Stimulated activated CD4-positive, alpha-beta T cell treated with anti-CD3 and anti-CD28 coated beads, Interleukin-4, amount 100 ng/mL, for 48 hours (primary cell): ENCODE measurements at places on chromosomes 7 and 10.

- DNase-seq, result no peak
Observed at GRCh38 chr7:39069031-39069430, 91.3 kb downstream of the POU6F2 start.

DNA sequence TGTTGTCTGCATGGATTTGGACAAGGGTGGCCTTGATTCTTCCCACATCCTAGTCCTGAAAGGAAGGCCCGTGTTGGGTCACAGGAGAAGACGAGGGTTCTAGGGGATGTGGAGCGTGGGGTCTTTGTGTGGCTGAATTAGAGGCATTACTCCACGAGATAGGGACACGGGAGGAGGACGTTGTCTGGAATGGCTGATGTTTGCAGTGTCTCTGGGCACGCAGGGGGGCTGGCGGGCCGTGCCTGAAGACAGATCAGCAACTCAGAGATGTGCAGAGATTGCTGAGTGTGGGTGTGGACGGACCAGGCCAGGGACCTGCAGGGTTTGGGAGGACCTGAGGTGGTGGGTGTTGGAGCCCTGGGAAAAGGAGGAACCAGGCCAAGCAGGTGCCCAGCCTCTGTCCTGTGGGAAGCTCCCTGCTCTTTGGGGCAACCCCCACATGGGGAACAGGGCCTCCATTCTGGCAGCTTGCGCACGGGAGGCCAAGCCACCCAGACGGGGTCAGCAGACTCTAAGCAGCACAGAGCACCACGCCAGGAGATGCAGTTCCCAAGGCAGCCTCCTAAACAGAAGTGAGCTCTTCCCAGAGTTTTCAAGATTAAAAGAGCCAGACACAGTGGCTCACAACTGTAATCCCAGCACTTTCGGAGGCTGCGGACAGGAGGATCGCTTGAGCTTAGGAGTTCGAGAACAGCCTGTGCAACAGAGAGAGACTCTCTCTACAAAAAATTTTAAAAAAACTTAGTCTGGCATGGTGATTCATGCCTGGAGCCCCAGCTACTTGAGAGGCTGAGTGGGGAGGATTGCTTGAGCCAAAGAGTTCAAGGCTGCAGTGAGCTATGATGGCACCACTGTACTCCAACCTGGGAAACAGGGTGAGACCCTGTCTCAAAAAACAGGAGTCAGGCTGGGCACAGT lies 71.0 kb upstream of the GTF2I start:
- no peak for DNase-seq

DNA sequence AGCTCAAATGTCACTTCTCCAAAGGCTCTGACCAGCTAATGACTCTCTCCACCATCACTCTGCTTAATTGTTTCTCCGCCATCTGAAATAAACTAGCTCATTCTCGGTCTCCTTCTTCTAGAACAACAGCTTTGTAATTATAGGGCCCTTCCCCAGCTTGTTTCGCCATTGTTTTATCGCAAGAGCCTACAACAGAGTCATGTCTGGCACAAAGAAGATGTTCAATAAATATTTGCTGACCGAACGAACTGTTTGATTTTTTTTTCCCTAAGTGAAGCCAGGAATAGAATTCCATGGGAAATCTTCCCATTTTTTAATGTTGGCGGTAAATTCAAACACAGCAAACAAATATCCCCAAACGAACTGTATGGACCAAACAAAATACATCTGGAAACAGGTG lies 63.8 kb upstream of the NMT2 start:
- DNase-seq, result no peak

DNA sequence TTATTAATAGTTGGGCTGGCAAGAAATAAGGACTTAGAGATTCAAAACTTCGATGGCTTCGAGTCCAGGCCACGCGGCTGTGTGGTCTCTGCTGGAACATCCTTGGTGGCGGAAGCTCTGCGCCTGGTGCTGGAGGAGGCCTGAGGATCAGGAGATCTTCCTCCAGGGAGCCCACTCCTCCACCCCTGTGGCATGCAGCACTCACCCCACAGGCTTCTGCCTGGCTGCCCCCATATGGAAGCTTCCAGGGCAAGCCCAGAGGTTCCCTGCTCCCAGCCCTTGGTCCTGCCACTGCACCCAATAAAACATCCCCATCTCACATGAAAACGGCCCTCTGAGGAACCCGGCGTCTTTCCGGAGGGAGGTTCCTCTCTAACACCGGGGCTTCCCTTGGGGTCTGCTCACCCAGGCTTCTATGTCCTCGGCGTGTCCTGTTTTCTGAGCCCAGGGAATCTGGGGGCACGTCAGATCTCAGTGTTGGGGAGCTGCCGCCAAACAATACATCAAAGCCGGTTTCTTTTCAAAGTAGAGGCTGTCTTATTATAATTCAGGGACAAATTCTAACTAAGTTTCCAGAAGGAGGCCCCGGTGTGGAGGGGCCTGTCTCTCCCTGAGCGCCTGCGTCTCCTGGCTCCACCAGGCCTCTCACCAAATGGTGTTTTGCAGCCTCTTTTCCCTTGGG lies 32.4 kb downstream of the CALML3 start:
- DNase-seq, result no peak

DNA sequence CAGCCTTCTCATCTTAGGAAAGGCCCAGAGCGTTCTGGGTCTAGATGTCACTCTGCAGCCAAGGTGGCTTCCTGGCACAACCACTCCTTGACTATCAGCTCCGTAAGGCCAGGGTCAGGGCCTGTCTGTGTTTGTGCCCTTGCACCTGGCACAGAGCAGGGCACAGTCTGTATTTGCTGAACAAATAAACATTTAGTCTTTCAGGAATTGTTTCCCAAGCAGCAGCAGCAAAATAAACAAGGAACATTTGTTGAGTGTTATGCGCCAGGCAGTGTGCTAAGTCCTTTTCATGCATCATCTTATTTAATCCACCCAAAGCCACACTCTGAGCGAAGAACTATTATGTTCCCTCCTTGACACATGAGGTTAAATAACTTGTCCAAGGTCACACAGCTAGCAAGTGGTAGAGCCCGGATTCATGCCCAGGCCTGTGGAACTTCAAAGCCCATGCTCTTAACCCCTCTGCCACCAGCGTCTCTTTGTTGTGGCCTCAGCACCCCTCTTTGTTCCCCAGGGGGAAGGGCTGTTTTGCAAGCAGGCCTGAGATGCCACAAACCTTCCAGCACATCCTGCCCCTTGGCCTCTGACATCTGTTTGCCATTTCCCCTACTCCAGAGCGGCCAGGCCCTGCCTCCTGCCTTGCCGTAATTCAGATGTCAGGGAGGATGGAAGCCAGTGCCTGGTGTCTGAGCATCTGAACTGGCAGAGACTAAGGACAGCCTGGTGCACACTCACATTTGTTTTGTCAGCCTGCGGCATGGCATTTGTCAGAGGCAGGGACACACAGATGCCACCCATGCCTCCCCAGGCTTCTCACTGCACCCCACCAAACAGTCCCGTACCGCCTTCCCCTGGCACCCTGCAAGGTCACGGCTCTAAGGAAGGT lies 325.8 kb upstream of the ZMIZ1 start:
- no peak for DNase-seq

DNA sequence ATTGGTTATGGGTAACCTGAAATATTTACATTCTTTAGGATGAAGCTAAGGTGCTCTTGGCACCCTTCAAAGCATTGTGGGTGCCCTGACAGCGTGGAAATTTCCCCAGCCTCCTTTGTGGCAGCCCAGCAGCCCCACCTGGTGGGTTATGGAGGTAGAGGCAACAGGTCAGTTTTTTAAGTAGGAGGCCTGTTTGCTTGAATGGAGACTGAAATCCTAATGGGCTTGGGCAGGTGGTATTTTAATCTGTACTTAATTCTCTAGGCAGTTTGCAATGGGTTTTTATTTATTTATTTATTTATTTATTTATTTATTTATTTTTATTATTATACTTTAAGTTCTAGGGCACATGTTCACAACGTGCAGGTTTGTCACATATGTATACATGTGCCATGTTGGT lies 139.4 kb downstream of the EPC1 start:
- peak; percentile 50 for DNase-seq

DNA sequence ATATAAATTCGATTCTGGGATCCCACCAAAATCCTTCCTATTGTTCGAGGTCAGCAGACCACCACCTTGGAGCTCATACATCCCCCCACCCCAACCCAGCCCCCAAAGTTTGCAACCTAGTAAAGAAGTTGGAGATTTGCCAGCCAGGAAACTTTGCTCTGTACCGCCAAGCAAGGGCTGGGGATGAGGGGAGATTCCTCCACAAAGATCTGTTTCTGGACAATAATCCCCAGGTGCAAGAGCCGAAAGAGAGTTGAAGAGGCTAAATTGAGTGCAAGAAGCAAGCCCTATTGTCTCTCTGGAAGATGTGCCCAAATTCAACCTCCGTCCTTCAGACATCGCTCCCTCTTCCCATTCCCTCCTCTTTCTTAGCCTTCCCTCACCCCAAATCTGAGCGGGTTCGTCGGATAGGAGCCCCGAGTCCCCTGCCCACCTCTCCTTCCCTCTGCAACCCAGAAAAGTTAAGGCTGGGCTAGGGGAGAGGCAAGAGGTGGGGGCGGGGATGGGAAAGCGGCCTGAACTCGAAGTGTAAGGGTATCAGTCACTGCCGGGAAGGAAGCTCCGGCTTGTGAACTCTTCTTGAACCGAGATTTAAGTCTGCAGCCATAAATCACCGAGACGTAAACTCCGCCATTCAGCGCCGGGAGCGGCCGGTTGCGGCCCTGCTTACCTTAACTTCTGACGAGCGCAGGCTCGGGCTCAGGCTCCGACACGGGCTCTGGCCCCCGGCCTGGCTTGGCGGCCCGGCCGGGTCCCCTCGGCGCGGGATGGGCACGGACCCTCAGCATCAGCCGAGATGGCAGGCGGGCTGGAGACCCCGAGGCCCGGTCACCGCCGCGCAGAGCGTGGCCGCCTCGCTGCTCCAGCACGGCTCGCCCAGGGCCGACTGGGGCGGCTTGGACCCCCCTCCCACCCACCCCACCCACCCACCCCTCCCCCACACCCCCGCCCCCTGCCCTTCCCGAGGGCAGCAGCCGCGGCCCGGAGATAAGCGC lies 10.8 kb upstream of the HOXA2 start:
- DNase-seq, result no peak

- DNase-seq, result no peak
Observed at GRCh38 chr10:90302758-90303481, 554.9 kb downstream of the HTR7 start.

- DNase-seq, result peak; percentile 55
Observed at GRCh38 chr10:110356628-110357245, 52.0 kb upstream of the SMNDC1 start.

DNA sequence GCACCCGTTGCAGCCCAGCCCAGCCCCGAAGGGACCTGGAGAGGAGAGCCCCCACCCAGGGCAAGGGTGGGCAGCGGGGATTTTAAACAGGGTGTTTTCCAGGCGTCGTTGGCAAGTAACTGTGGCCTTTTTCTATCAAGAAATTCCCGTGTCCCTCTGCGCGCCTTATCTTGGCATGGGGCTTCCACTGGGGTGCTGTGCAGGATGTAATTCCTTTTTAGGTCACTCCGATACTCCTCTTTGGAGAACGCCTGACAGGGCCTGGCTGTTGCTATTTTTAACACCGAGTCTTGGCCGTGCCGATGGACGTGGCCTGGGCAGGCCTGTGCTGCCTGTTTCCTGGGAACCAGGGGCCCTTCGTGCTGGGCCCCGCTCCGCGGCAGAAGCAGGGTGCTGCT lies 93.8 kb downstream of the INPP5A start:
- DNase-seq, result no peak

DNA sequence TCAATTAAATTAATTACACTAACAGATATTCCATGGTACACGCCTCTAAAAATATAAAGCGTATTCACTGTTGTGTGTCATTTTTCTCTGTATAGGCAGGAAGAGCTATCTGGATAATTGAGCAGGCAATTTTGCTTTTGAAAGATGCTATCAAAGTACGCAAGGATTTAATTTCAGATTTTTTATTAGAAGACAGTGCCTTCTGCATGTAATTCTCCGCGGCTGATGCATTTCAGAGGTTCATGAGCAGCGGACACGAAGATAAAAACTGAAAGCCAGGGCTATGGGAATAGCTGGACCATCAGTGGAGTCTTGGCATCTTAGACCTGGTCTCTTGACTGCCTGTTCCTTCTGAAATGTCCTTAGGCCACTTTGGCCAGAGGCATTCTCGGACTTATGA lies 35.7 kb upstream of the SDK1 start:
- DNase-seq, result no peak

GRCh38 chr10:110274647-110275046 lies 30.1 kb downstream of the SMNDC1 start:
- no peak for DNase-seq

DNA sequence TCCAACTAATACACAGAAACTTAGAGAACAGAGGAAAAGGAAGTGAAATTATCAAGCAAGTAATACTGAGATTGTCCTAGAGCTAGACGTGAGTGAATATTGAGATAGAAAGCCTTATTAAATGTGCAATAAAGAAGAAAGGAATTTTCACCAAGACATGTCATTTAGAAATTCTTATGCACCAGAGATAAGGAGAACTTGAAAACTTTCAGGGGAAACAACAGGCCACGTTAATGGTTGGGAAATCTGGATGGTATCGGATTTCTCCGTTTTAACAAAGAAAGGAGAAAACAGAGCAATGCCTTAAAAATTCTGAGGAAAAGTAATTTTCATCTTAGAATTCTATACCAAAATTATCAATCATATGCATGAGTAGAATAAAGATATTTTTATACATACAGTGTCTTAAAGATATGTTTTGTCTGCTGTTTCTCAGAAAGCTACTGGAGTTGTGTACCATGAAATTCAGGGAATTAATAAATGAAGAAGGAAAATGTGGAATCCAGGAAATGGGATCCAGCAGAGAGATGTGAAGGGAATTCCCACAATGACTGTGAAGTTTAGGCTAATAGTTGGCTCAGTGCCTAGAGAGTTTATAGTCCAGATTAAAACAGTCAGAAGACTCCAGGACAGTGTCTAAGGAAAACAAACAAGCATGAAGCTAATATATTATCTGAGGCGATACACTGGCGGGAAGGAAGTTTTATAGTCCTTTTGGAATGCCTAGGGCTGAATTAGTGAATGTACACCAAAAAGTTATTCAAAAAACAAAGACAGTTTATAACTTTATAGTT lies 159.5 kb downstream of the PPP1R9A start:
- DNase-seq, result no peak

GRCh38 chr10:1933215-1933614 lies 195.9 kb upstream of the ADARB2 start:
- no peak for DNase-seq

DNA sequence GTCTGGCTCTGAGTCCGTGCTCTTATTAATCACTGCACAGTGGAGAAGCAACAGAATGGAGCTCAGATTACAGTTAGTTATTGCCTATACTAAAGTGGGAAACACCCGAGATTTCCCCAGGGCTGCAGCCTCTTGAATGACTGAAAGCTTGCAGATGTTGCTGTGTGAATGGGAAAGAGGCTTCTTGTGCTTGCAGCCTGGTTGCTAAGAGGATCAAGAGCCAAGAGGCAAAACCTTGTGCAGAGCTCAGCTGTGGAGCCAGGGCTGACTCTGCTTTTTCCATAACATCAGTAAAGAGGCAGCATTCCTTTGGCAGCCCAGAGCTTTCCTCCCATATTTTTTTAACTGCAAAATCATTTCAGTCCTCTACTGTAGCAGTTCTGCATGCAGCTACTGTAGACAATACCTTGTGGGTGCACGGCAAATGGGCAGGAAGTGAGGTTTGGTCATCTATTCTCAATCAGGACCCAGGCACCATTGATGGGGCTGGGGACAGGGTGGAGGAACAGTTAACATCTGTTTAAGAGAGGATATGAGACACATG lies 86.5 kb downstream of the RALA start:
- no peak for DNase-seq
